ENCODE measurements at places on chromosomes 7 and 10.
A peak's percentile ranks its signal among the peaks of the same experiment; 100 is the strongest.

- no peak for DNase-seq
Measured at GRCh38 chr7:112929421-112929820, 139.2 kb upstream of the TMEM168 start.

DNA sequence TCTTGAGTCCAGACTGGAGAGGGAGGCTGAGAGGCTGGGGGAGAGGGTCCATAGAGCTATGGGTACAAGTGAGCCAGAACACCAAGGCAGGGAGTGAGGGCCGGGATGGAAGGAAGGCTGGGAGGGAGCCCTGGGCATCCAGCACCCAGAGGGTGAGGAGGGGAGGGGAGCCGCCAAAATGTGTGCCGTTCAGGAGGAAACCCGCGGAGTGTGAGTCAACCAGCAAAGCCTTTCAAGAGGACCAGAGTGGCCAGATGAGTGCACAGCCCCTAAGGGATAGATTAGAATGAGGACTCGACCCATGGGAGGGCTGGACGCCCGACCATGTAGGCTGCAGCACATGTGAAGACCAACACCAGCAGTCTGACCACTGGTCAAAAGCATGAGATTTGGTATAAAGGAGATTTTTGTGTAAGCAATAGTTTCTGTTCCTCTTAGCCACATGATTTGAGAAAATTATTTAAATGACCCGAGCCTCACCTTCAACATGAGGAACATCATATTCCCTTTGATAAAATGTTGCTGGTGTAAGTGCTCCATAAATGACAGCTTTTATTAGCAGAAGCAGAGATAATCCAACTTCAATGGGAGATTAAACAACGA lies 179.7 kb upstream of the GRB10 start:
- DNase-seq: no peak

DNA sequence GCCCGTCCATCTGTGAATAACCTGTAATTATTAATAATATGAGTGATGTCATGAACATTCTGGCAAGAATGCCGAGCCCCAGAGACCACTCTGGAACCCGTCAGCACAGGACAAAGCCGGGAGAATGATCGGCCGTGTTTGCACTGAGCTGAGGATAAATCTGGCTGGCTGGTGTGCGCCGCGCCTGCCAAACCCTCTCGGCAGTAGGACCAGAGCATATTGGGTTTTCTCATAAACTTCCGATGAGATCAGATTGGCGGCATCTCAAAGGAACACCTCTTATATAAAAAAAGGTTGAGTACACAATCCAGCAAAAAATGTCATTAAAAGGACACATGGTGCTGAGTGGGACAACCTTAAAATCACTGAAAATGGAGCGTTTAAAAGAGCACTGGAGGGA lies 296.0 kb upstream of the MKI67 start:
- no peak for DNase-seq

GRCh38 chr10:52359441-52359840 lies 45.4 kb downstream of the DKK1 start:
- no peak for DNase-seq

DNA sequence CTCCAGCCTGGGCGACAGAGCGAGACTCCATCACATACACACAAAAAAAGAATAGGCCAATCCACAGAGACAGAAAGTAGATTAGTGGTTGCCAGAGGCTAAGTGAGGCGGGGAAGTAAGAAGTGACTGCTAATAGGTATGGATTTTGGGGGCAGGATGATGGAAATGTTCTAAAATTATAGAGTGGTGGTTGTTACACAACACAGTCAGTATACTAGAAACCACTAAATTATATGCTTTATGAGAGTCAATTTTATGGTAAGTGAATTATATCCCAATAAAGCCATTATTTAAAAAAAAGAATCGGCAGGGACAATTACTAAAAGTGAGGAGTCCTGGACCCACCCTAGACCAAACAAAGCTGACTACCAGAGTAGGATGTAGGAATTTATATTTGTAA lies 24.3 kb downstream of the DENND2A start:
- DNase-seq: no peak

DNA sequence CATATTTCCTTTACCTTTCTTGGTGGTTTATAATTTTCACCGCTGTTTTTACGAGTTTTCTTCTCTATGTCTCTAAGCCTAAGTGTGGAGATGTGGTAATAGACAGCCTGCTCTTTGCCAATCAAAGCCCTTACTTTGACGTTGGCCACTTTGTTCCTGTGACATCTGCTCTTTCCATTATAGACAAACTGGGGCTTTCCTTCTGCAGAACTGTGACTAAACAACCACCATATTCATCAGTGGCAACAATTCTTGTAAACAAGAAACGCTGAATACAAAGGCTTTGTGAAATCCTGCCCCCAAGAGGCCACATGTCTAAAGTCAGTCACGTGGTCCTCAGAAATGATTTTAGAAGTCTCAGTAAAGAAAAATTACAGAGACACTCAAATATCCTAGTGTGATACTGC lies 59.6 kb upstream of the CAPZA2 start:
- DNase-seq: peak; percentile 19

GRCh38 chr7:85125651-85126131 lies 61.2 kb downstream of the SEMA3D start:
- DNase-seq: no peak

GRCh38 chr10:96618653-96619052 lies 31.8 kb upstream of the TM9SF3 start:
- no peak for DNase-seq

DNA sequence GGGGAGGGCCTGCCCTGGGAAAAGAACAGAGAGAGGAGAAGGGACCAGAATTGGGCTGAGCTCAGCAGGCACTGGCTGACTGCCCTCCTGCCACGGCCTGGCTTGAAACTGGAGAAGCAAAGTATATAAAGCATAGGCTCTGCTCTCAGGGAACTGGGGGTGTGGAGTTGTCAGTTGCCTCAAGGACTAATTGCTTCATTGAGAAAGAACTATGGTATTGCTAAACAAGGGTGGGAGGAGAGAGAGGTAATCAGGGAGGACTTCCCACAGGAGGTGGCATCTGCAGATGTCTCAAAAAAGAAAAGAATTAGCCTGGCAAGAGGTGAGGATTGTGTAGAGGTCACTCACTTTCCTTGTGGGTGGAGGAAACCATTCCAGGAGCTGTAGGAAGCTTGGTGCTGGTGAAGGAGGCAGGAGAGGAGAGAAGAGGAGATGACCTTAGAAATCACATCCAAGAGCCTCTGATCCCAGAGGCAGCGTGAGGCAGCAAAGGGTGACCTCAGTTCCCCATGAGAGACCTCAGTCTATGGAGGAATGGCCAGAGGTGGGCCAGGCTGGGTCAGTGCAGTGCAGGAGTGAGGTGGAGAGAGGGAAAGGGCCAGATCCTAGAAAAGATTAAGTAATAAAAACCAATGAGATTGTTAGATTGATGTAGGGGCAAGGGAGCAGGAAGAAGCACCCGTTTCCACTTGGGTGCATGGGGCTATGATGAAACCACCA lies 2.4 kb downstream of the PILRB start:
- no peak for DNase-seq

- no peak for DNase-seq
Measured at GRCh38 chr7:19224951-19225350, 79.7 kb upstream of the FERD3L start.

DNA sequence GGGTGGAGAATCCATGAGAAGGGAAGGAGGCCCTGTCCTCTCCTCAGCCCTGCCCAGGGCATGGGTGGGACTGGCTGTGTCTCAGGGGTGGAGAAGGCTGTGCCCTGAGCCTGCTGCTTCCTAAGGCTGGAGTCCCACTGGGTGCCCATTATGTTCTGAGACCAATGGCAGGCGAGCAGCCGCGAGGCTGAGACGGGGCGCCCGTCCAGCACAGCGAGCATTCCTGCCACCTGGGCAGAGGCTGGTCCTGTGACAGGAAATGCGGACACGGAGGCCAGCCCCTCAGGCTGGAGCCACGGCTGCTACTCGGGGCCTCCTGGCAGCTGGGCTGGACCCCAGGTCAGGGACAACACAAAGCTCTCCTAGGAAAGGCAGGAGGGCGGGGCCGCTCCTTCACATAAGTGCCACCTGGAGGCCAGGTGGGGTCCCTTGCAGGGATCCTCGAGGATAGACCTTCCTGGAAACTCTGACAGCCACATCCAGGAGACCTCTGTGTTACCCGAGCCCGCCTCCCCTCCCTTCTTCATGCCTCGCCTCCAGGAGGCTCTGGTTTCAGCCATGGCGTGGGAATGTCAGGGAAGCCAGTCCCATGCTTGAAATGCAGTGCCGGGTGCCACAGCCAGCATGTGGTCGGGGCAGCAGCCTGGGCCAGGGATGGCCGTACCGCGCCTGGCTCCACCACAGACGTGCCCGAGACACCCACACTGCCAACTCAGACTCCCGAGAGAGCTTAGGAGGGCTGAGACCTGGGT lies 173.9 kb downstream of the USP6NL start:
- no peak for DNase-seq

DNA sequence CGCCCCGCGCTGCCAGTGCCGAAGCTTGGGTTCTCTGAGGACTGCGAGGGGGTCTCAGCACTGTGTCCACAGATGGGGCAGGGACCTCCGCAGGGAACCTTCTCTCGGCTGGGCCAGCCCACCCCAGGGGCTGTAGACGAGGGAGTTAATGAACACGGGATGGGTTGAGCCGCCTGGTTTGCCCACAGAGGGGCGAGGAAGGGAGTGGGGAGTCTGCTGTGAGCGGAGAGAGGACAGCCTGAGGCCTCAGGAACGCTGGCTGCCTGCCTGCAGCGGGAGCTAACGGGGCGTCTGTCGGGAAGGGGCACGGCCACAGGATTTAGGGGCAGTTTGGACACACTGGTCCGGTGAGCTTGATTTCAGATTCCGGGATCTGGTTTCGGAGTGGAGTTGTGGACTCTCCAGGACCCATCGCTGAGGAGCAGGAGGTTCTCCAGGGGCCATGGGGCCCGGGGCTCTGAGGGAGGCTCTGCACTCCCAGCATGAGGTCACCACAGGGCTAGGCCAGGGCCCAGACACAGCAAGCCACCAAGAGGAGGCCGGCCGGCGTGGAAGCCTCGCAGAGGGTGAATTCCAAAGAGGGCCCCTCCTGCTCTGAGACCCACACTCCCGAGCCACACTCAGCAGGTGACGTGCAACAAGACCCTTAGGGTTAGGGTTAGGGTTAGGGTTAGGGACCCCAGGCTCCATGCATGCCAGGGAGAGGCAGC lies 19.0 kb upstream of the FAM20C start:
- DNase-seq: no peak

- DNase-seq: no peak
Measured at GRCh38 chr7:158754746-158755444, 50.3 kb upstream of the NCAPG2 start.

DNA sequence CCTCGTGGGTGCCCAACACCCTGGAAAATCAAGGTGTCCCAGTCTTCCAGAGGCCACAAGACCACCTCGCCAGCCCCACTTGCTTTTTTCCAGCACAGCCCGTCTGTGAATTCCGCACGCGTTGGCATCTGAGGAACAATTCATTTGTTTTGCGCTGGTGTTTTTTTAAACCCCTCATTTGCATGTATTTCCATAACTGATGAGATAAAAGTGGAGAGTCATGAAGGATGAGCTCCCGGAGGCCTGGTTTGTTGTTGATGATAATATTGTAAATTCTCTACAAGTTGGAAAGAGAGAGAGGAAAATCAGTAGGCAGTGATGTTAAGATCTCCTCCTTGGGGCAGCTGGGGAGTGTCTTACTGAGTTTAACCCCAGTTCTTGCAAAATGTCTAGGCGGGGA lies 34.6 kb downstream of the SLC29A3 start:
- no peak for DNase-seq

- DNase-seq: no peak
Measured at GRCh38 chr10:113236998-113237397, 287.0 kb downstream of the TCF7L2 start.

- no peak for DNase-seq
Measured at GRCh38 chr10:86647773-86648703, 6.3 kb upstream of the OPN4 start.

All from occipital lobe (tissue), 3 donors.